Fibroblast of skin of right biceps (primary cell): ENCODE measurements at places on chromosomes 12 and 14.

DNA sequence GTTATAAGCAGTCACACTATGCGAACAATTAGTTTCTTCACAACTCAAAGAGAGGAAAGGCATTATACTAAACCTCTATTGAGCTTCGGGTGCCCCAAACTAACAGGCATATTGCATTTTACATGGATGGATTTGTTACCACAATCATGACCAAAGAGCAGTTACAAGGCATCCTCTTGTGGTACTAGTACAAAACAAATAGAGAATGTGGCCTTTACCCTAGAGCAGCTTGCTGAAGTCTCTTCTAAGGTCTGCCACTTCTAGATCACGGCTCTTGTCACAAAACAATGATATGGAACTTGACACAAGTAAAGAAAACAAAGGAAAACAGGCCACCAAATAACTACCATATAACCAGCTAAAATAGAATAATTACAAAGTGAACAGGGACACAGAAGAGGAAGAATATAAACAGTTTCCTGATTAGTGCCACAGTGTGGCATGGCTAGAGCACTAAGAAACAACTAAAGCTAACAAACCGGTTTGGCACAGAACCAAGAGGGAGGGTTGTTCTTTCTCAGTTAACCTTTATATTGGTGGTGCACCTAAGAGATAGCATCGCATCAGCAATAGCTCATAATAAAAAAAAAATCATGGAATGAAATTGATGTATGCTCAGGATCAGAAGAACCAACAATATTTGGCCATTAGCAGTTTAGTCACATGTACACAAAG, 209.7 kb upstream of the ATP2B1 start:
- no peak for DNase-seq

- no peak for DNase-seq
These were observed 141.0 kb downstream of the GRIP1 start for GRCh38 chr12:66537876-66538275.

DNA sequence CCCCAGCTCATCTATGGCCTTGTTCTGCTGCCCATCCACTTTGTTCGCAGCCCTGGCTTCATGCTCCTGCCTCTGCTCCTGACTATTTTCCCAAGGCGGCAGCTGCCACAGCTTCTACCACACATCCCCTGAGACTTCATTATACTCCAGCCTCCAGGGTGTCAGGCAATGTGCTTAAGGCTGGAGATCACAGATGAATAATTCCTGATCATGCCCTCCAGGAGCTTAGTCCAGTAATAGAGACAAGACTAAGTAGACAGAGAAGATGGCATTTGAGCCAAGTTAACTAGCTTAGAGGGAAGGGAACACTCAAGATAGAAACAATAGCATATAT, 7.1 kb downstream of the TAPBPL start:
- DNase-seq, result no peak

DNA sequence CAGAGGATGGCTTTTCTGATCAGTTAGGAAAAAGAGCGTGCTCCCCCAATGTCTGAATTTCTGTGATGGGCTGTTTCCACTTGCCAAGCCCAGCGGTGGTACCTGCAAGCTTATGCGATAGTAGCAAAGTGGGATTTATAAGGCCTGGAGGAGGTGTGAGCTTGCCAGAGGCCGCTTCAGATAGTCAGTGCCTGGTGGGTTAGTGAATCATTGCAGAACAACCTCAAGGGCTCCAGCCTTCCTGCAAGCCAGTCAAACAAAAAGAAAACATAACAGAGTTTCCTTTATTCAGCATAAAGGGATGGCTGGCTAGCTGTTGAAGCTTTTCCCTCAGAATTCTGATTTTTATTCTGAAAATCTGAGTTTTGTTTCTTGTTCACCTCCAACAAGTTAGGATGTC, 7.6 kb upstream of the BMP4 start:
- no peak for DNase-seq

DNA sequence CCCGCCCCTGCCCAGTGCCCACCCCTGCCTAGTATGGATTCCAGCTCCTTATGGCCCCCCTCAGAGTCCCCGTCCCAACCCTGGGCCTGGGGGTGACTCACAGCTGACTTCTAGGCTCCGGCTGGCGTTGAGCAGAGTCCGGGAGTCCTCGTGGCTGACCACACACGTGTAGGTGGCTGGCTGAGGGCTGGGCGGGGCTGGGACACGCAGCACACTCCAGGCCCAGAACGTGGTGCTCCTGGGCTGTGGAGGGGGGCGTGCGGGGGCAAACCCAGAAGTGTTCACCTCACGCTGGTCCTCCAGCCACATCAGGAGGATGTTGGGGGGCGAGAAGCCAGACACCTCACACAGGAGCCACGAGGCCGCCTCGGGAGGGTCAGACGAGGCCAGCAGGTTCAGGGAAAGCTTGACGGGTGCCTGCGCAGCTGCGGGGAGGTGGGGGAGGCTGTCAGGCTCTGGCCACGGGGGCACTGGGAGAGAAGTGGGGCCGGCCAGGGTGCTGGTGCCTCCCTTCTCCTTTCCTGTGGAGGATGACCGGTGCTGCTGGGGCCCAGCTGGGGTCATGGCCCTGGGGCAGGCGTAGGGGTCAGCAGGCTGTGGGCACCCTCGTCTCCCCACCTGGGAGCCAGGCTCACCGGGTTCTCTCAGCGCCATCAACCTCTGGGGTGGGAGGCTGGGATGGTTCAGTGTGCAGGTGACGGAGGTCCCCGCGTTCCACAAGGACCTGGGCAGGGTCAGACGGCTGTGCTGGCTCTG, 314.1 kb downstream of the TMEM121 start:
- DNase-seq, result no peak

DNA sequence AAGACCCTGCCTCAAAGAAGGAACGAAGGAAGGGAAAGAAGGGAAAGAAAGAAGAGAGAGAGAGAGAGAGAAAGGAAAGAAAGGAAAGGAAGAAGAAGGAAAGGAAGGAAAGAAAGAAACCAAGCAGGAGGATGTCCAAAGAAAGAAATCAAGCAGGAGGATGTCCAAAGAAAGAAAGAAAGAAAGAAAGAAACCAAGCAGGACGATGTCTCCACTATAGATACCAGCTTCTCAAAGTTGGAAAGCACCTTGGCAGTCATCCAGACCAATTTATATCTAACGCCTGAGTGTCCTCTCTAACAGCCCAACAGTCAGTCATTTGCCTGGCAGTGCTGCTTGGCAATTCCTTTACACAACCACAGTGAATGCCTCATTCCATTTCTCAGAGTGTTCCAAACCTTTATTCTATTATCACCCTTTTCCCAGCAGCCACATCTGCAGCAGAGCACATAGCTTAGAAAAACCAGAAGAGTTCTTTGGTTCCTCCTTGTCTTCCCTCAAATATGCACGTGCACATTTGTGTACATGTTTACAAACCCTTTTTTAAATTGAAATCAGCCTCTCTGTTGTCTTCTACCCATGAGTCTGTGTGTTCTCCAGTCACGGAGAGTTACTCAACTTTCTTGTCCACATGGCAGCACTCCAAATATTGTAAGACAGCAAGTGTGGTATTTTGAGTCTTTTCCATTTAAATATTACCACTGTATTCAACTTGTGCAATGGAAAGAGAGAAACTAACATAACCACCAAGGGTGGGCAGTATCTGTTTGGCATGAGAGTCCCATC, 138.4 kb downstream of the STXBP6 start:
- peak; percentile 86 for DNase-seq

GRCh38 chr12:58922849-58923248, 2.5 kb upstream of the LRIG3 start:
- DNase-seq, result peak; percentile 28

- DNase-seq, result no peak
These were observed 35.9 kb upstream of the MED13L start for GRCh38 chr12:116313194-116313927.

DNA sequence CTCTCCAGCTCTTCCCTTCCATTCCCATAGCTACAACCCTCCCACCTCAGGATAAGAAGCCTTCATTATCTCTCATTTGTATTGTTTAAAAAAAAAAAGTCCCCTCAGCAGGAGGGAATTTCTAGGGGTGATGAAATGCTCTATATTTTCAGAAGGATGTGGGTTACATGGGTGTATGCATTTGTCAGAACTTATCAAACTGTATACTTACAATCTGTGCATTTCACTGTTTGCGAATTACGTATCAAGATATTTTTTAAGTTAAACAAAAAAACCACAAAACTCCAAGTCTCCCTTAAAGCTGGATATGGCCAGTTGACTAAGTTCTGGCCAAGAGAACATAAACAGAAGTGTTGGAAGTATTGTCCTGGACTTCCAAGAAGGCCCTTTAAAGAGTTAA, 2.0 kb upstream of the FKBP11 start:
- DNase-seq, result peak; percentile 37

DNA sequence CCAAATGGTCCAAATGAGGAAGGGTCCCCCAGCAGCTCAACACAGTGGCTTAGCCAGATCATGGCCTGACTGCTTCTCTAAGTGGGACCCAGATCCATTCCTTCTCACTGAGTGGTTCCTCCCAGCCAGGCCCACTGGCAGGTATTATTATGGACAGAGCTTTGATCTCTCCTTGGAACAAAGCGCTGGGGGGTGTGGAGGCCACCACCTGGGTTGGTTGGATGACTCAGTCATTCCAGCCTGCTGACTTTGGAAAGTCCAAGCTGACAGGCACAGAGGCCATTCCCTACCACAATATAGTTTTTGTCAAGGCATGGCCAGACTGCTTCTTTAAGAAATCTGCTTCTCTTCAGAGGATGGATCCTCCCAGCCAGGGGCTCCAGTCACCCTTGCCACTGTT, 341.1 kb downstream of the BTG1 start:
- DNase-seq, result no peak

DNA sequence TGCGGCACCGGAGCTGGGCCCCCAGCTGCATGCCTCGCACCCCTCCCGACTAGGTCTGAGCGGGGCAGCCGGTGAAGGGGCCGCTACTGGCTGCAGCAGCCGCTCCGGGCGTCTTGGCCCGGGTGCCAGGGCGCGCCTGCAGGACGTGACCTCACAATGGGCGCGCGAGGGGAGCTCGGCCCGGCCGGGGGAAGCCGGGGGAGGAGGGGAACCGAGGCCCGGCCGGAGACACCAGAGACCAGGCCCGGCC, 353 bp downstream of the BAG5 start:
- DNase-seq, result no peak

GRCh38 chr12:94716339-94716738, 66.0 kb upstream of the TMCC3 start:
- DNase-seq, result no peak

DNA sequence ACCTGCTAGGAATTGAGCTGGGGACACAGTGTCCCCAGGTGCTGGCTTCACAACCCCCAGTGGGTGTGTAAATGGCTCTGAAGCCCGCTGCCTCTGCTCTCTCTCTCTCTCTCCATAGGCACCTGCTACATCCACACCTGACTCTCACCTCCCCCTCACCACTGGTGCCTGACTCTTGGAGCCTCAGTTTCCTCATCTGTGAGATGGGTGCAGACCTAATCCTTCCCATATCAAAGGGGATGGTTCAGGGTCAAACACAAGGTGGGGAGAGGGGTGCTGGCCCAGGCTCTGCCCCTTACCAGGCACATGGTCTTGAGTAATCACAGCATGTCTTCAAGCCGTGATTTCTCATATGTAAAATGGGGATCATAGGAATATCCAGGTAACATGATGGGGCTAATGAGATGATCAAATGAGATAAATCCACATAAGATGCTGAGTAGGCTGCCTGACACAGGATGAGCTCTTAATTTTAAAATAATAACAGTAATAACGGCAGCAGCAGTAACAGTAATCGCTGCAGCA, 37.6 kb downstream of the TESC start:
- no peak for DNase-seq

- DNase-seq, result no peak
These were observed 10.3 kb upstream of the INF2 start for GRCh38 chr14:104678901-104679705.

GRCh38 chr12:45205165-45205825, 10.6 kb upstream of the ANO6 start:
- no peak for DNase-seq

GRCh38 chr12:70661466-70662161, 24.4 kb upstream of the PTPRB start:
- DNase-seq, result peak; percentile 93

DNA sequence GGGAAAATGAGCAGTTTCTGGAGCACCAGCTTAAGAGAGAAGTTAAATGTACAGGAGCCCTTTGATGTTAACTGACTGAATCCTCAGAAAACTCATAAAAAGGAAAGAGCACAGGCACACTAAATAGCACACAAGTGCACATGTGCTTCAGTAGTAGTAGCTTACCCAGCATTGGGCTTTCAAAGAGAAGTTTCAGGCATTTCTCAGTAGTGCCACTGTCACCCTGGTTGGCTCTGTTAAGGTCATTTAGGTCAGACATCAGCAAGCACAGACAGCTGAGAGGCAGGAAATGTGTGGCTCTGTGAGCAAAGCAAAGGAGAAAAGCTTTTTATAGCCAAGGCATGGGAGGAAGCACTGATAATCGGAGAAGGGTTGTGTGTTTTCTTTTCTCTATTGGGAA, 96.3 kb upstream of the HIF1A start:
- no peak for DNase-seq

GRCh38 chr12:123621101-123621500, 12.4 kb downstream of the EIF2B1 start:
- no peak for DNase-seq

GRCh38 chr12:89977405-89978085, 268.9 kb upstream of the ATP2B1 start:
- DNase-seq, result peak; percentile 82

DNA sequence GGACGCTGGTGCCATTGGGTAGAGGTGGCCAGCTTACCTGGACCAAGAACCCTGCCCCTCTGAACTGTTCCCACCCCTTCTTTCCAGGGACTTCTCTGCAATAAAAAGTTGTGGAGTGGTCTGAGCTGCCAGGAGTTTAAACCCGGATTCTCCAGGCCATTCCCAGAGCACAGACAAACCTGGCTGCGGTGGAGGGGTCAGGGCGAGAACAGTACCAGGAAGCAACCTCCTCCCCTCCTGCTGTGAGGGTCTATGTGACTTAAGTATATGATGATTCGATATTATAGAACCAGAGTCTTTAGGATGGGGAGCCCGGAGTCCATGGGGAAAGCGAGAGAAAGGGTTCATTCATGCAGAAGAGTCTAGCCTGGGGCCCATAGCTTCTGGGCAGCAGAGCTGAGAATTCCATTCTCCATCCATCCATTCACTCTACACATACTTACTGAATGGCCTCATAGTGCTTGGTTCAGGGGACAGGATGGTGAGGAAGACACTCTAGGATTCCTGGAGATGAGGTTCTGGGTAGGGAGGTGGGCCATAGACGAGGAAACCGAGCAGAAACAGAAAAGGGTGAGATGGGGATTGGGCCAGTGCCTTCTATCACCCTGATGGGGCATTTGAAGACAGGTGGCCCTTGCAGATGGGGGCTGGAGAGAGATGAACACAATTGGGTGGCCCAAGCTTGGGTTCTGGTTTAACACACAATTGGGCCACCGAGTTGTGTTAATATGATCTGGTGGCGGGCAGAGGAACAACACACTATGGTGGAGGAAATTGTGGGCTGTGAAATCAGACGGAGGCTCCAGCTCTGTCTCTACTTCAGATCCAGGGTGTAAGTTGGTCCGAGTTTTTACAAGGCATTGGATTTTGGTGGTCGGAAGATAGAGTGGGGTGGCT, 5.2 kb downstream of the KRT86 start:
- peak; percentile 28 for DNase-seq

DNA sequence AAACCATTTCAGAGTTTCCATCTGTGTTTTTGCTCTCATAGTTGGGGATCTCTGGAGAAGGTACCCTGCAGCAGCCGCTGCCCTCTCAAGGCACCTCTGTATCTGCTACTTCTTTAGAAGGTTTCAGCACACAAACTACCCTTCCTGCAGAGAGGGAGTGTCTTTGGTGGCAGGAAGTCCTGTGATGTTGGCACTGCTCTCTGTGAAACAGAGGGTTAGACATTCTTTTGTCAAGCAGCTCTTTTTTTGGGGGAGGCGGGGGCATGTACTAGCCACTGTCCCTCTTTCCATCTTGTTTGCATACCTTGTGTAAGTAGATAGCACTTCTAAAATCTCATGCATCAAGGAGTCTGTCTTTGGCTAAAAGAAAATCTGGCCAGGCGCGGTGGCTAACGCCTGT, 352.6 kb downstream of the BMP4 start:
- no peak for DNase-seq
